ENCODE measurements at places on chromosomes 7 and 10. TPM values are rescaled to one million over a fixed set of nuclear protein-coding genes. Genes with fewer than 3 reads are reported as not detected.

The ZNF853 gene
- polyA plus RNA-seq, result 0.03 TPM

The CDK14 gene
- 4.0 TPM for polyA plus RNA-seq

- DNase-seq, result no peak
These were observed 21.2 kb downstream of the BMPER start for GRCh38 chr7:33926535-33926934.

DNA sequence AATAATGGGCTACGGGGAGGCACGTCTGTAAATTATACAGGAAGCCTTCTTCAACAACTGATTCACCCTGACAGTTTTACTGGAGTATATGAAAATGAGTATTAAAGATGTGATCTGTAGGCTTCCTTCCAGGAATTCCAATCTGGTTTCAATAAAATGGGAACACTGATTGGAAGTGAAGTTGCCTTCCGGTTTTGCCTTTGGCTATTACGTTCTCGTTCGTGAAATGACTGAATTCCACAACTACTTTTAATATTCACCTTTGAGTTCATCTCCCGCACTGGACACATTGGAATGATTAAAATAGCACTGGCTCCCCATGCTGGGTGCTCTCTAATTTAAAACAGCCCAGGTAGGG is 350.1 kb upstream of the MKI67 start:
- DNase-seq, result no peak

GRCh38 chr10:67722113-67722512 is 26.1 kb upstream of the CTNNA3 start:
- no peak for DNase-seq

- no peak for DNase-seq
These were observed 11.0 kb downstream of the ARPC1B start for GRCh38 chr7:99385564-99385963.

GRCh38 chr10:68251151-68251550 is 19.2 kb upstream of the ATOH7 start:
- no peak for DNase-seq

- DNase-seq, result no peak
These were observed 368.9 kb downstream of the SORCS1 start for GRCh38 chr10:106795619-106796018.

GRCh38 chr7:19491821-19492452 is 216.9 kb downstream of the POLR1F start:
- DNase-seq, result no peak

DNA sequence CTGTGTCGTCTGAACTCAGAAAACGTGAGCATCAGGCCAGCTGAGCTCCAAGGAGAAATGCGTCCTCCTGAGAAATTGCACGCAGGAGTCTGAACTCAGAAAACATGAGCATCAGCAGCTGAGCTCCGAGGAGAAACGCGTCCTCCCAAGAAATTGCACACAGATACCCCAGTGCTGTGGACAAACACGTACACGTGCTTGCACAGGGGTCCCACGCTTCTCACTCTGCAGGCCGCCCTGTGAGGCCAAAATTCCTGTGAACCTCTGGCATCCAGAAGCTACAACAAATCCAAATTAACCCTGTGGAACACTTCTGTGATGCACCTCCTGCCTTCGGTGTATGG is 133.8 kb downstream of the WDR37 start:
- DNase-seq, result no peak

Data from keratinocyte (primary cell).